ENCODE measurements at places on chromosomes 4 and X. TPM values are rescaled to one million over a fixed set of nuclear protein-coding genes. Genes with fewer than 3 reads are reported as not detected.
A peak's percentile ranks its signal among the peaks of the same experiment; 100 is the strongest.

The TRIM75 gene
- total RNA-seq, result not detected

The ZAR1 gene
- total RNA-seq, result not detected

The SMARCAD1 gene
- 8.4 TPM for total RNA-seq

The ADH1A gene
- total RNA-seq, result not detected

The CLDN34 gene
- total RNA-seq, result not detected

DNA sequence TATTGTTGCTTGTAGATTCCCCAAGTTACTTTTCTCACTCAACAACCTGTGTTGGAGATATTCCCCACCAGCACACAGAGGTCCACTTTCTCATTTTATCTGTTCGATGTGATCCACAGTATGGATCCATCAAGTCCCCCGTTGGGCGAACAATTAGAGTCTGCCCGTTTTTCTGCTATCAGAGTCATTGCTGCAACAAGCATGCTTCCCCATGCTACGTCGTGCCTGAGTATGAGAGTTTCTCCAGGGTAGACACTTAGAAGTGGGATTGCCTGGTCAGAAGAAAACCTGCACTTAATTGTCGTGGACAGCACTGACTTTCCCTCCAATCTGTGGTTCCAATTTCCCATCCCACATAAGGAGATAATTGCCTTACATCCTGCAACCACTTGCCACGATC is 62.7 kb upstream of the SHOX start:
- H3K27ac ChIP-seq, result no peak overlapping the region
- no peaks in the 10 kb centered on the region for H3K36me3 ChIP-seq
- H3K27me3 ChIP-seq, result no peaks in the 10 kb centered on the region
- DNase-seq, result no peak
- H3K4me1 ChIP-seq, result no peaks in the 10 kb centered on the region

DNA sequence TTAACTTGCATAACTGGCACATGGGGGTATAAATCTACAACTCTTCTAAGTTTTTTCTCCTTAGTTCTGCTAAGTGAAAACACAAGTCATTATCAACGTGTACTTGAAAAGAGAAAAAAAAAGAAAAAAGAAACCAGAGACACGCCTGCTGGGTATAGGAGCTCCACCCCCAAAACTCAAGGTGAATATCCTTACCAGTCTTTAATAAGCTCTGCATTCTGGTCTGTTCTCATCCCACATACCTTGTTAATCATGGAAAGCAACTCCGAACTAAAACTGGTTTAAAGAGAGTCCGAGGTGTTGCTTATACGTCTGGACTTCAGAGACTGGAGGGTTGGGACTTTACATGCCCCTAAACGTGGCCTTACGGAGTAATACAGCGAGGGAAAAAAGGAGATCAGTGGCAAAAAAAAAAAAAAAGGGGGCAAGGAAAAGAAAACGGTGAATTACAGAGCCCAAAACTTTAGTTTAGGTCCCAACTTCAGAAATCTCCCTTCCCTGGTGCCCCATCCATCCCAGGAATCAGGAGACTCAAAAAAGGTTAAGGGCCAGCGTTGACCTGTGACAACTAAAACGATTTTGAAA is 1.0 kb downstream of the PGRMC2 start:
- H3K4me3 ChIP-seq, result peak overlapping the region; percentile 72
- H3K36me3 ChIP-seq, result no peaks in the 10 kb centered on the region
- H3K27ac ChIP-seq, result peak overlapping the region; percentile 94
- H3K27me3 ChIP-seq, result no peaks in the 10 kb centered on the region
- DNase-seq, result no peak

- H3K4me1 ChIP-seq, result peaks cover 15% of the 10 kb centered on the region
- H3K27ac ChIP-seq, result no peak overlapping the region
- H3K36me3 ChIP-seq, result peaks cover 20% of the 10 kb centered on the region
- H3K4me3 ChIP-seq, result no peak overlapping the region
- H3K27me3 ChIP-seq, result no peaks in the 10 kb centered on the region
Measured at GRCh38 chr4:185786422-185786821, 25.6 kb downstream of the SORBS2 start.

- H3K4me1 ChIP-seq, result no peaks in the 10 kb centered on the region
- no peak overlapping the region for H3K4me3 ChIP-seq
- no peak overlapping the region for H3K27ac ChIP-seq
Measured at GRCh38 chrX:133384454-133384853, 30.8 kb downstream of the GPC4 start.

- no peak overlapping the region for H3K27ac ChIP-seq
- no peaks in the 10 kb centered on the region for H3K36me3 ChIP-seq
- DNase-seq, result no peak
- no peaks in the 10 kb centered on the region for H3K4me1 ChIP-seq
- H3K27me3 ChIP-seq, result no peaks in the 10 kb centered on the region
- no peak overlapping the region for H3K4me3 ChIP-seq
Measured at GRCh38 chr4:55132775-55133174, 7.4 kb upstream of the KDR start.

DNA sequence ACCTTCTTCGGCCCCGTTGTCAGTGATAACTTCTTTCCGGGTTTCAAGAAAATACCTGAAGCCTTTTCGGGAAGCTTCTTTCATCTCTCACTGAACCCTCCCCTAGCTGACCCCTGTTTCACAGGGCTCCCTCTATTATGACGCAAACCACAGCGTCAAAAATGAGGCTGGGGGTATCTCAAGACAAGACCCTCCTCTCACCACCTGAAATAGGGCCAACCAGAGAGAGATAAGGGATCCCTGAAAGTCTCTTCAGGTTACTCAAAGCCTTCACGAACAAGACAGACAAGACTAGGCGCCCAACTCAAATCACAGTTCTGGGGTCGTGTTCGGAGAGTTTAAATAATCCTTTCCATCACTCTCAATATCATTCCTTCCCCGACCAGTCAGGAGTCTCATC is 1.2 kb downstream of the PHF8 start:
- H3K4me3 ChIP-seq, result peak overlapping the region; percentile 48
- H3K36me3 ChIP-seq, result no peaks in the 10 kb centered on the region
- no peaks in the 10 kb centered on the region for H3K27me3 ChIP-seq

DNA sequence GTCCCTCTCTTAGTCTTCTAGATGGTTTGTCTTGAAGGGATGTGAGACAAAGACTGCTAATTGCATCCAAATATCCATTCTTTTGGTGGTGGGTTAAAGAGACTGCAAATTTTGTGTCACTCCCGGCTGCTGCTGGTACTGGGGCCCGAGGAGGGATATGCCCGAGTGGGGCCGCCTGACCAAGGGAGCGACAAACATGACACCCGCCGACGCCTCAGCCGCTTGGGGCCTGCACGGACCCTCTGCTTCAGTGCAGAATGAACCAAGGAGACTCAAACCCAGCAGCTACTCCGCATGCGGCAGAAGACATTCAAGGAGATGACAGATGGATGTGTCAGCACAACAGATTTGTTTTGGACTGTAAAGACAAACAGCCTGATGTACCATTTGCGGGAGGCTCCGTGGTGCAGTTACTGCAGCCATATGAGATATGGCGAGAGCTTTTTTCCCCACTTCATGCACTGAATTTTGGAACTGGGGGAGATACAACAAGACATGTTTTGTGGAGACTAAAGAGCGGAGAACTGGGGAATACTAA is 13.6 kb upstream of the ARX start:
- no peak overlapping the region for H3K27ac ChIP-seq
- peaks cover 3% of the 10 kb centered on the region for H3K27me3 ChIP-seq
- H3K4me1 ChIP-seq, result no peaks in the 10 kb centered on the region
- no peak overlapping the region for H3K4me3 ChIP-seq
- no peak for DNase-seq

DNA sequence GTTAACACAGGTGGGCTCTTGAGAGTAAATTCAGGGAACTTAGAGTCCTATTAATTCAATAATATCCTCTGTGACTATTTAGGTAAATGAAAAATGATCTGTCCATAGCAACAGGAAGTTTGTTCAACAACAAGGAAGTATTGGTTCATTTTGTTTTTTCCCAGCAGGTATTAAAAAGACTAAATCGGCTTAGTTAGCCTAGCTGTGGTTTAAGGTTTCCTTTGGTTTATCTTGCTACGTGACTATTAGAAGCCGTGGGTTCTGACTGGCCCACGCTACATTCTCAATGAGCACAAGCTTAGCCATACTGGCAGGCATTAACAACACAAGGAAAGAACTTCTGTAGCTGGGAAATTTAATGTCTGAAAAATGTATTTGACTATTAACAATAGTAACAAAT is 168.8 kb upstream of the HS3ST1 start:
- no peaks in the 10 kb centered on the region for H3K27me3 ChIP-seq
- no peak overlapping the region for H3K27ac ChIP-seq

DNA sequence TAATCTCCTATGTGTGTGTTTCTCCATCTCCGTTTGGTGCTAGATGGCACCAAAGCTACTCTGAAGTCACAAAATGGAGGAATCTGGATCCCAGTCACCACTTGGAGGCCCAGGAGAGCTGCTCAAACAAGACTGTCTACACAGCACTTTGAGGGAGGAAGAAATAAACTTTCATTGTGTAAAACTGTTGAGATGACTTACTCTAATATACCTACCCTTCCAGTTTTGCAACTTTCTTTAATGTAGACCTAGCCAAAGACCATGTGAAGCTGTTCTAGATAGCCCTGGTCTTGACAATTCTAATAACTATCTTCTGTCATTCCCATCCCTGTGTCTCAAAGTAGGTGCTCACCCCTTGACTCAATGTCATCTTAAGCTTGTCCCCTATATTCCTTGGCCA is 52.8 kb upstream of the TAB3 start:
- H3K4me1 ChIP-seq, result no peaks in the 10 kb centered on the region
- no peak overlapping the region for H3K27ac ChIP-seq
- no peak for DNase-seq

DNA sequence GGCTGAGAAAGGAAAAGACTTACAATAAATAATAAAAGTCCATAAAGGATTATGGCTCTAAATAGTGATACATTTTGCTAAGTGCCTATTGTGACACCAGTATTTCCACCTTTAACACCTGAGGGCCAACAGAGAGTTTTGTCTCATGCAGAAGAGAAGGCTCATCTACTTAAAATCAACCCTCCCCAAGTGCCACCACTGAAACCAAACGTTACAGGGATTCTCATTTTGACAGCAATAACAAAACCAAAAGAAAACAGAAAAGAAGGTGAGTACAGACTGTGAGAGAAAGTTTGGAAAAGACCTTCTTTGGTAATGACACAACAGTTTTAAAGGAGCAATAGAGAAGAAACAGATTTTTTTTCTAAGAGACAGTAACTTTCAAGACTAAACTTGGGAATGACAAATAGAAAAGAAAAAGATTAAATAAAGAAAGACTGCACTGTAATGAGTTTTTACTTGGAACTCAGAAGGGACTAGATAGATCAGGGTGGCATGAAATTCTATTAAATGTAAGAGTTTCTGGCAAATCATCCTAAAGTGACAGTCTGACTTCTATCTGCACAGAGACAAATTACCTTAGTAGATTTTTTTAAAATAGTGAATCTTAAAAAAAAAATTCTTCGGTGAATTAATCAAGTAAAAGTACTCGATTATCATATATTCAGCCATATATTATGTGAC is 109.7 kb downstream of the ZNF827 start:
- no peaks in the 10 kb centered on the region for H3K36me3 ChIP-seq
- no peak overlapping the region for H3K4me3 ChIP-seq
- H3K27me3 ChIP-seq, result no peaks in the 10 kb centered on the region
- no peak overlapping the region for H3K27ac ChIP-seq
- no peak for DNase-seq
